ENCODE measurements at places on chromosomes 16 and 17.

- no peak for DNase-seq
Measured at GRCh38 chr17:29570521-29570920, 2.0 kb downstream of the TP53I13 start.

DNA sequence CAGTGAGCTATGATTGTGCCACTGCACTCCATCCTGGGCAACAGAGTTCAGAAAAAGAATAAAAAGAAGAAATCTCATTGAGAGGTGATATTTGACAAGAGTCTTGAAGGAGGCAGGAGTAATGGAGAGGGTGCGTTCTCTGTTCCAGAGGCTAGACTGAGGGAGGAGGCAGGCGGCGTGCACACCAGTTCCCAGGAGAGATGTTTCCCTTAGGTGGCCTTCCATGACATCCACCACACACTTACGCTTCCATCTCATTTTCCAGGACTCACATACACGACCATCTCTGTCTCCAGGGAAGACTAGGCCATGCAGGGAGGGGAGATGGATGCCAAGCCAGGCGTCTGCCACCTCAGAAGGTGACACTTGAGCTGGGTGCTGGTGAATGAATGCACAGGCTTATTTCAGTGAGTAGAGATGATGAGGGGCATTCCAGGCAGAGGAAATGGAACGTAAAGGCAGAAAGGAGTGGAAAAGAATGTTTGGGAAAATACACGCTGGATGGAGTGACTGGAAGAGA, 25.3 kb upstream of the N4BP1 start:
- no peak for DNase-seq

- DNase-seq: peak; percentile 14
Measured at GRCh38 chr16:48537909-48538745, 71.9 kb downstream of the N4BP1 start.

DNA sequence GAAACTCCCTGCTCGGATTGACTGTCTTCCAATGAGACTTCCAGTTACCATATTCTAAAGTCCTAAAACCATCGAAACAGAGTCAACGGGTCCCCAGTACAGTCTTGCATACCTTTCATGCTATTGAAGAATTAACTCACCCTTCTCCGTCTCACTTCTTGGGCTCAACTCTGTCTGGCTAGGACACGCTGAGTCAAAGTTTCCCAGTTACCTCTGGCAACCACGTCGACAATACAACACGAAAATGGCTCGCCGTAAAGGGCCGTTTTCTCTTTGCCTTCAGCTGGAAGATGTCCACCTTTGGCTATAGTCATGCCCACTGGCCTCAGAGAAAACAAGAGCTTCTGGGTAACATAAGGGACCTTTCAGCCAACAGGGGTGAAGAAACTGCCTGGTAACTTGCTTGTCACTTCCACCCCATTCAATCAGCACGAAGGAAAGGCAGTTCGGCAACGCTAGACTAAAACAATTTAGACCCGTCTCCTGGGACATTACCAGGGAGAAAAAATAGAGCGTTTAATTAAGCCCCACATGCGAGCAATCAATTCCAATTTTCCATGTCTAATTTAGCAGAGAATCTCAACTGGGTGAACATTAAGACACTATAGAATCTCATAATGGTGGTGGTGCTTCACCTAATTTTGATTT, 21.5 kb downstream of the KCNG4 start:
- no peak for DNase-seq

DNA sequence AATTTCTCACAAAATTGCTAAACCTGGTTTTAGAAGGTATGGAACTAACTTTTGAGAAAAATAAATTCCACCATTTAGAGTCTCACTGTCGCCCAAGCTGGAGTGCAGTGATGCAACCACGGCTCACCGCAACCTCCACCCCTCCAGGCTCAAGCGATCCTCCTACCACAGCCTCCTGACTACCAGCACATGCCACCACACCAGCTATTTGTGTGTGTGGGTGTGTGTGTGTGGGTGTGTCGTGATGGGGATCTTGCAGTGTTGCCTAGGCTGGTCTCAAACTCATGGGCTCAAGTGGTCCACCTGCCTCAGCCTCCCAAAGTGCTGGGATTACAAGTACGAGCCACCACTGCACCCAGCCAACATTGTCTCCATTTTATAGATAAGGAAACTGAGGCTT, 71.3 kb upstream of the NOL11 start:
- DNase-seq: no peak

DNA sequence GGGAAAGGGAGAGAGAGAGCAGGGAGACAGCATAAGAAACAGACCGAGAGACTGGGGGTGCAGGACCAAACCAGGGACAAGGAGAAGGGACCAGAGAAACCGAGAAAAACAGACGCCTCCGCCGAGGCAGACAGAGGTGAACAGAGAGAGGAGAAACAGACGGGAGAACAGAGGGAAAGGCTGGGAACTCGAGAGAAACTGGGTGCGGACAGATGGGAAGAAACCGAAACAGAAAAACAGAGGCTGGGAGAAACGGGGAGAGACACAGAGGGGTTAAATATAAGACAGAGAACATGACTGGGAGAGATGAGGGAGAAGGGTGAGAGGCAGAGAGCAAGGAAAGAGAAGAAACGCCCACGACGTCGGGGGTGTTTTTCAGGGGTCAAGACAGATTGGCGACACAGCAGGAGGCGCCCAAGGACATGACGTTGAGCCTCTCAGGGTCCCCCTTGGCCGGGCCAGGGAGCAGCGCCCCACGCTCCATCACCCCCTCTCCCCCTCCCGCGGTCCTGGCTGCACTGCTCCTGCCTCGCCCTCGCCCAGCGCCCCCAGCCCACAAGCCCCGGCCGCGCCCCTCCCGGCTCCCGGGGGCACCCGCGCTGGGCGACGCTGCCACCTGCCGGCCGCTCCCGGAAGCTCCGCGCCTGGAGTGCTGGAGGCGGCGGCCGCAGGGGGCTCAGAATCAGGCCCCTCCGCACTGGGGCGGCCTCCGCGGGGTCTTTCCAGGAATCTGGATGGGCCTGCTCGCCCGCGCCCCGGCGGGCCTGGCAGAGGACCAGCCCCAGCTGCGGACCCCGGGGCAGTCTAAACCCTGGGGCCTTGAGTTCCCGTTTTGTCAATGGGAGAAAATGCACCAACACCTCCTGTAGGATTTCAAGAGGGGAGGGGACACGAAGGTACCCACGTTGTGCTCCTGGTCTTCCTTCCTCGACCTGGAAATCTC, 1.3 kb upstream of the TMEM92 start:
- no peak for DNase-seq

DNA sequence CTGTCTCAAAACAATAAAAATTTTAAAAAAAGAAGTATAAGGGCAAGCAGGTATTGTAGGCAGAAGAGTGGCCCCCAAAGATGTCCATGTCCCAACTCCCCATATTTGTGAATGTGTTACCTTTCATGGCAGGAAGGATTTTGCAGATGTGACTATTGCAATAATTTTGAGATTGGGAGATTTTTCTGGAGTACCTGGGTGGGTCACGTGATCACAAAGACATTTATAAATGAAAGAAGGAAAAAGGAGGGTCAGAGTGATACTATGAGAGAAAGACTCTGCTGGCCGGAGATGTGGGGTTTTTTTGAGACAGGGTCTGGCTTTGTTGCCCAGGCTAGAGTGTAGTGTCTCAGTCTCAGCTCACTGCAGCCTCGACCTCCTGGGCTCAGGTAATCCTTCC, 27.4 kb upstream of the PAFAH1B1 start:
- no peak for DNase-seq

DNA sequence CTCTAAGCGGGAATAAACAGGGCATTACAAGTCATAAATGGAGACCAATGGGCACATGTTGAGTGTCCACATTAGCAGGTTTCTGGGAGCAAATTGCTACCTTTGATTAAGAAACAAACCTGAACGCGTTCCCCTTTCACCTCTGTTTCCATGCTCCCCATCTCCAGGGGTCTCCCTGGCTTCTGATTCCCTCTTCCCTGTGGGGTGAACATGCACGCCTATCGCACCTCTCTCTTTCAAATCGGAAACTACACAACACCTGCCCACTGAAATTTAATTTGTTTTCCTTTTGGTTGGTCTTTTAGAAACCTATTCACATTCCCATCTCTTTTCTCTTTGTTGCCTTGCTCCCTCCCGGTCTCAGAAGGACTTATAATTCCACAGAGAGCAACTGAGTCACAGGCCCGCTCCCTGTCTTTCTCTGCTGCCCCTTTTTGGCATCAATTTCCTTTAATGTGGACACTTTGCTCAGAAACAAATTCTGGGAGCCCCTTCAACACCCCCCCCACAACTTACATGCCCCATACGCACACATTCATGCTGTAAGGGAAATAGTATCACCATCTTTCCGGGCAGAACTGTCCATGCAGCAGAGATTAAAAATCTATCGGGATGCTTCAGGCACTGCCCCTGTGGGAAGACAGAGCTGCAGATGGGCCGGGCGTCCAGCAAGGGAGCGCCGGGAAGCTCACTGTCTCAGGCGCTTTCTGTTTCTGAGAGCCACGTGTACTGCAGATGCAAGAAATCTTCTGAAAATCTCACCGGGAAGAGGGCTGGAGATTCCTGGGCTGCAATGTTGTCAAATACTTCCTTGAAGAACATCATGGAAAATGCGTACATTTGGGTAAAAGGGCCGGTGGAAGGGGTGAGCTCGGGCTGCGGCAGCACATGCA, 7.2 kb upstream of the FOXF1 start:
- peak; percentile 67 for DNase-seq

- DNase-seq: no peak
Measured at GRCh38 chr16:51458356-51459140, 307.5 kb upstream of the SALL1 start.
